ENCODE measurements at places on chromosomes 3 and 15. TPM values are rescaled to one million over a fixed set of nuclear protein-coding genes. Genes with fewer than 3 reads are reported as not detected.

The EFCC1 gene
- not detected for total RNA-seq

The GP5 gene
- total RNA-seq: 0.49 TPM

The PTX3 gene
- 216 TPM for total RNA-seq

The FBXW12 gene
- 0.27 TPM for total RNA-seq

The CCR2 gene
- total RNA-seq: not detected

The POMGNT2 gene
- 6.9 TPM for total RNA-seq

The TMEM108 gene
- total RNA-seq: not detected

The SLC12A1 gene
- total RNA-seq: under 0.01 TPM

Measured in fibroblast of the aortic adventitia (primary cell).